Left cardiac atrium (tissue), 4 donors: ENCODE measurements at places on chromosomes 3 and 15. TPM values are rescaled to one million over a fixed set of nuclear protein-coding genes. Genes with fewer than 3 reads are reported as not detected.

Gene ELP6
- 18.8 TPM for total RNA-seq

Gene PCNP
- 108 TPM for total RNA-seq

Gene GOLGA8K
- total RNA-seq: 0.77 TPM

Gene TAGLN3
- total RNA-seq: not detected

Gene STARD9
- total RNA-seq: 10.9 TPM

Gene GP5
- 0.21 TPM for total RNA-seq

Gene FBXO40
- 146 TPM for total RNA-seq

Gene ITGA11
- total RNA-seq: 22.4 TPM

Gene MYO1E
- total RNA-seq: 49.5 TPM

Gene RGMA
- 18.4 TPM for total RNA-seq

Gene NR2E3
- not detected for total RNA-seq

Gene SLC2A2
- not detected for total RNA-seq

Gene ARPP21
- not detected for total RNA-seq

Gene SPATA12
- total RNA-seq: not detected

Gene PP2D1
- total RNA-seq: not detected

Gene MAGEL2
- total RNA-seq: 0.13 TPM

Gene USP50
- total RNA-seq: not detected

Gene MST1
- 11.5 TPM for total RNA-seq

Gene SNTN
- not detected for total RNA-seq

Gene GPR62
- 0.53 TPM for total RNA-seq

Gene TEX9
- total RNA-seq: 1.5 TPM

Gene COX5A
- 817 TPM for total RNA-seq

Gene ZNF620
- 3.3 TPM for total RNA-seq

Gene GRK7
- not detected for total RNA-seq

Gene TARS3
- total RNA-seq: 19.9 TPM

Gene PDZRN3
- 30.8 TPM for total RNA-seq

Gene THPO
- 0.58 TPM for total RNA-seq

Gene SLC24A5
- total RNA-seq: not detected

Gene EBLN2
- 1.6 TPM for total RNA-seq

Gene C3orf85
- total RNA-seq: not detected

Gene CCR9
- not detected for total RNA-seq

Gene COMMD4
- 31.9 TPM for total RNA-seq

Gene FMN1
- 5.4 TPM for total RNA-seq

Gene GOLGA8G
- total RNA-seq: not detected

Gene PARP15
- total RNA-seq: 1.5 TPM

Gene SNURF
- total RNA-seq: 30.0 TPM

Gene WDR49
- total RNA-seq: 7.5 TPM

Gene MYZAP
- 452 TPM for total RNA-seq

Gene COL6A5
- not detected for total RNA-seq

Gene LARP6
- total RNA-seq: 34.4 TPM

Gene CRTAP
- 159 TPM for total RNA-seq

Gene STARD5
- 2.0 TPM for total RNA-seq
